ENCODE measurements at places on chromosomes 1 and 21.

GRCh38 chr1:161106431-161106830 is 8.3 kb downstream of the KLHDC9 start:
- no peak for DNase-seq

GRCh38 chr1:1942753-1943656 is 23.9 kb upstream of the TMEM52 start:
- DNase-seq, result no peak

GRCh38 chr1:79374397-79374796 is 367.9 kb upstream of the ADGRL4 start:
- DNase-seq, result no peak

GRCh38 chr1:39789571-39790110 is 976 bp upstream of the BMP8B start:
- DNase-seq, result no peak

- no peak for DNase-seq
These were observed 256.1 kb upstream of the PTBP2 start for GRCh38 chr1:96465441-96465840.

- DNase-seq, result no peak
These were observed 362.7 kb downstream of the PTPRU start for GRCh38 chr1:29599071-29599470.

- peak; percentile 25 for DNase-seq
These were observed 32.1 kb upstream of the EPHX4 start for GRCh38 chr1:91997607-91998195.

DNA sequence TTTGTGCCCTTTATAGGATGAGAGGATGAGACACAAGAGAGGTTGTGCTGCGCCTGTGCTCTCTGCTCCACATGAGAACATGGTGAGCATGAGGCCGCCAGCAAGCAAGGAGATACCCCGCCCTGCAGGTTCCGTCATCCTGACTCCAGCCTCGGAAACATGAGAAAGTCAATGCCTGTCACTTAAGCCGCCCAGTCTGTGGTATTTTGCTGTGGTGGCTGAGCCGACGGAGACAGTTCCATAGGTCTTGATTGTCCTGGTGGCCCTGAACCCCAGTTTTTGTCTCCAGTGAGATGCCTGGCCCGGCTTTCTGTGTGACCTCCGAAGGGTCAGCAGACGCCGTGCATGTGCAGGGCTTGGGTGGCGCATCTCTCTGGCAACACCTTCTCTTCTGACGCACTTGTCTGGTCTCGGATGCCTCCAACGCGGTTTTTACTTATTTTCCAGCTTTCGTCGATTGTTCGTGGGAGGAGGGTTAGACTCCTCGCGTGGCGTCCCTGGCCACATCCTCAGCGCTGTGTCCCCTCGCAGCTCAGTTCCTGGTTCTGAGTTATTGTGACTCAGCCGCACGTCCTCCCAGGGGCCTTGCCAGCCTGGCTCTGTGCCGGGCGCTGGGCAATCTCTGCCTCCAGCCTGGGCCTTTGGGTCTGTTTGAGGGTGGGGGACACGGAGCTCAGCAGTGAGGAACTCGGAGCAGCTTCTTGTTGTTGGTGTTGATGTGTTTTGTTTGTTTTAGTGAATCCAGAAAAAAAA is 70.0 kb downstream of the FAAP20 start:
- no peak for DNase-seq

DNA sequence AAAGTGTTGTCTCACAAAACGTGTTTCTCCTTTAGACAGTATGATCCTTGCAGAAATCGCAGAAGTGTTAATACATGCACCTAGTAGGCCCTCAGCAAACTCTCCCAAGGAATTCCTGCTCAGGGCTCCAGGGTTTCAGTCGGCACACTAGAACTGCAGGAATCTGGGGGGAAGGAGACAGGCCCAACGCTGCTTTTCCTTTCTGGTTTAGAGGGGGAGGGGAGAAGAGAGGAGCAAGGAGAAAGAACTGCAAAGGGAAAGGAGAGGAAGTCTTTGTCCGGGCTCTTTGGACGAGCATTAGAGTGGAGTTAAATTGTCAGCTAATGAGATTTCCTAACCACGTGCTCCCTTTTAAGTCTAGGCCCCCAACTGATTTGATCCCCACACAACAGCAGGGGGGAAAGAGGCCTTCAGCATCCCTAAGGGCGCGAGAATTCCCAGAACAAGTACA is 103.7 kb upstream of the SOD1 start:
- DNase-seq, result no peak

DNA sequence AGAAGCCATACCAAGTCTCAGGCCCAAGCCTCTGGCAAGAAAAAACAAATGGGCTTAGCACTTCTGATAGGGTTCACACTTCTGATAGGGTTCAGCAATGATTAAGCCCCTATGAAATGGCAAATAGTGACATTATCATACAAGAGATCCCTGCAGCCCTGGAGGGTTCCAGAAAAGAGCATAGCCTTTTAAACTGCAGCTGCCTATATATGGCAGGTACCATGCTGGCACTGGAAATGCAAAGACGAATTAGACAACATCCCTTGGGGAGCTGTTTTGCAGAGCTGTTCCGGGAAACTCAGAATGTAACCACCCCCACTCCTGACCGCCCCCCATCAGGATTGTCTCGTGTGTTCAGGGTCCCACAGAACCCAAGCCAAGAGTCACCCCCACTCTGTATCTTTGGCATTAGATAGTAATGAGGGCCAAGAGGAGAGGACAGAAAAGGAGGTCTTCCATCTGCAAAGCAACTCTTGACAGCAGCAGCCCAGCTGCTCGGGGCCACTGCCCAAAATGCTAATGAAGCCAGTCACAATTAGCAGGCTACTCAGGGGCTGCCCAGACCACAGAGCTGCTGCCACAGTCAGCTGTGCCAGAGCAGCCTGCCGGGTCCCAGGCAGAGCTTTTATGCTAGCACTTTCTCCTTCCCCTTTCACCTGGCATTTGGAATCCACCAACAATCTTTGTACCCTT is 50.9 kb downstream of the ITPKB start:
- DNase-seq, result no peak

DNA sequence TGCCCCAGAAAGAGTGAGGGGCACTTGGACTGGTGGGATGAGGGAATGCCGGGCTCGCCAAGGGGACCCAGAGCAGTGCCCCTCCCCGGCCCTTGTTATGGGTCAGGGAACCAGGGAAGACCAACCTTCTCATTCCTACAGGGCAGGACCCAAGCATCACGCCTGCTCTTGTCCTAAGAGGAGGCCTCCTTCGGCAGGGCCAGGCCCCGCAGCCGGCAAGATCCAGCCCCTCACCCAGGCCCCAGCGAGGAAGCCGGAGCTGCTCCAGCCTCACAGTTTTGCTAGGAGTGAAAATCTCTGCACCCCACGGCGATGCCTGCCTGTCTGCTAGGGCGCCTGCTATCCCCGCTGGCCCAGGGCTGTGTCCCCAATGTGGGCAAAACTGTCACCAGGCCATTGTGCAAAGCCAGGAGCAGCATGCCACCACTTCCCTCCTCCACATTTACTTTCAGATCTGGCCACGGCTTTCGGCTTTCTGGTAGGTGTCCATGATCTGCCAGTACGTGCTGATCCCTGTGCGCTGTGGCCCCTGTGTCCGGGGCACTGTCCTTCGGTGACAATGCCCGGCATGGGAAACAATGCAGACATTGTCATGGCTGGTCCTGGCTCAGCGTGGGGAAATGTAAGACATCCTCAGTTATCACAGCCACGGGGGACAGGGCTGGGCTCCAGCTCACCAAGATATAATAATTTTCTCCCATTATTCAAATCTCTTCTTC is 9.6 kb downstream of the ACTRT2 start:
- DNase-seq, result no peak

DNA sequence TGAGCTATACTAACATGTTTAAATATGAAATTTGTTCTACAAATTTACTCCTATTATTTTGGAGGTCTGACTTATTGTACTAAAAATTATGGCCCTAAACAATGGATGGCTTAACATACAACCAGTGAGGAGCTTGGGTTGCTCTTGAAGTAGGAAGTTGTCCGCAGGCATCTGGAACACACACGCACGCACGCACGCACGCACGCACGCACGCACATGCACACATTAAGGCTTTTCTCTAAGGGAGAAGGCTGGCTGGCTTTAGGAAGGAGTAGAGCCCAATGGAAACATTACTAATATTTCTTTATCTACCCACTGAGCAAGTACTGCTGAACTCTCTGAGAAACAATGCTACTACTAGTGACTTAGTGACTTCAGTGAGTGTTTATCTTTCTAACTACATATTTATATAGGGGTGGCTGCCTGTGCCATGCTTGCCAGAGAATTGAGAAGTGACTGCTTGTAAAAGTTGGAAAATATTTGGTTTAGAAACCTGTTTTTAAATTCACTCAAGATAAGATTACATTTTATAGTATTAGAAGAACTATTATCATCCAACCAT is 16.2 kb upstream of the ARHGAP29 start:
- DNase-seq, result no peak

- no peak for DNase-seq
These were observed 14.3 kb upstream of the SEC16B start for GRCh38 chr1:177984136-177984525.

- DNase-seq, result no peak
These were observed 14.2 kb upstream of the PCBP3 start for GRCh38 chr21:45629046-45629981.

DNA sequence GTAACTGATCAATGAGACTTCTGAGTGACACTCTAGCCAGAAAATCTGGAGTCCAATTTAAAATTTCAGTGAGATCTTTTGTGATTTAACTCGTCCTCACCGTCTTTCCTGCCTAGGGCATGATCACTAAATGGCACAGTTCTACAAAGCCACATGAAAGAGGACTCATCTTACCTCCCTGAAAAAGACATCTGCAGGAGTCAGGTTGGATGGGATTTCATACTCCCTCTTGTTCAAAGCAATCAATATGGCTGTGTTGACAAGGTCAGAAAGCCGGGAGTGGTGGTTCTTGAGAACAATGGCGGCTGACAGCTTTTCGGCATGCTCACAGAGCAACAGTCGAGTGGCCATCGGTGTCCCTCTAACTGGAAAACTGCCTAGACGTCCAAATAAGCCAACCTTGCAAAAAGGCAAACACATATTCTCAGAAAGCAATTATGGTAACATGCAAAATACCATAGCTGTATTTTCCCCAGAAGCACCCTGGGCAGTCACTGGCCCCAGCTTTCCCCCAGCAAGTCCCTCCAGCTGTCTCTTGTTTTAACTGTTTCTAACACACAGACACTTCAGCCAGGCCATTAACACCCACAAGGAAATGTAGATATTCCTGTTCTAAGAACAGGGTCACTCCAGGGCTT is 36.6 kb upstream of the ACTA1 start:
- DNase-seq, result no peak

DNA sequence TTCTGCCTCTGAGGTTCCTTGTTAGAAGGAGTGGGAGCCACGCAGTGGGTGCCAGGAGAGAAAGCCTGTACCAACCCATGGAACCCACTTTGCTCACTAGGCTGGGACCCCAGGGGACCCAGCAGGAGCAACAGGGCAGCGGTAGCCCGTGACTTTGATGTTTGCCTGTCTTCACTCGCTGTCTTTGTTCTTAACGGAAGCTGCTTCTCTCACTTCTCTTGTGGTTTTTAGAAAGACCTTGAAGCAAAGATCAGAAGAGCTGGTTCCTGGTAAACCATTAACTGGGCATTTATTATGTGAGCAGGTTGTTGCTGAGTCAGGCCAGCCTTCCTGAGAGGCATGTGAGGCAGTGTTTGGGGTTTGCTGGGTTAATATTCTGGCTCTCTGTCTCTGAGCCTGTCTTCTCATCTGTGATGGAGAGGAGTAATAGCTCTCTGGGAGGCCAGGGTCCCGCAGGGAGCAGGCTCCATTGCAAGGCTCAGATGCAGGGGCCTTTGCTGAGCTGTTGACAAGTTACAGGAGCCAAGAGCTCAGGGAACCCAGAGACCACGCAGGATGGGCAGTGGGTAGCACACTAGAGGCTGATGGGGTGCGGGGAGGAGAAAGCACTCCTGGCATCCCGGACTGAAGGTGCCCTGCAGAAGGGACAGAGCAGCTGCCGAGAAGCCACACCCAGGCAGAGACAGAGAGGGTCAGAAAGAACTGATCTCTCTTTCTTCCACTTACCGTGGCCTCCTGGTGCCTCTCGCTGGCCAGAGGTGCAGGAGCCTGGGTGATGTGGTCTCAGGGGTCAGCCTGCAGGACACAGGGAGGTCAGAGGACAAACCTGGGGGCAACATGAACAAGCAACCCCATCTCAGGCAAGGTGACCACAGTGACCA is 367.5 kb upstream of the C1orf174 start:
- no peak for DNase-seq

- DNase-seq, result no peak
These were observed 39.7 kb downstream of the GNG12 start for GRCh38 chr1:67793562-67793961.

DNA sequence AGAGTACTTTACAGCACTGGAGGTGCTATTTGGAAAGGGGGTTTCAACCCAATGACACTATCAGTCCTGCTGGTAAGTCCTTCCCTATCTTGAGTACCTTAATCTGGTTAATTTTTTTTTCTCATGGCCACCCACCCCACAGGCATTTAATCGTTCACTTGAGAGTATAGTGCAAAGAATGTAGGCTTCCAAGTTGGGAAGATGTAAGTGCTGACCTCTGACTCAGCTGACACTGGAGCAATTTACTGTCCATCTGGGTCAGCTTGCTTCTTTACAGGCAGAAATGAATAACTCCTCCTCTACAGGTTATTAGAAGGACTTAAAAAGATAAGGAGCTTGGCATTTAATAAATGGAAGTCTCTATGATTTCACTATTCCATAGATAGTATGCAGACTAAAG is 89.6 kb downstream of the AK5 start:
- no peak for DNase-seq

DNA sequence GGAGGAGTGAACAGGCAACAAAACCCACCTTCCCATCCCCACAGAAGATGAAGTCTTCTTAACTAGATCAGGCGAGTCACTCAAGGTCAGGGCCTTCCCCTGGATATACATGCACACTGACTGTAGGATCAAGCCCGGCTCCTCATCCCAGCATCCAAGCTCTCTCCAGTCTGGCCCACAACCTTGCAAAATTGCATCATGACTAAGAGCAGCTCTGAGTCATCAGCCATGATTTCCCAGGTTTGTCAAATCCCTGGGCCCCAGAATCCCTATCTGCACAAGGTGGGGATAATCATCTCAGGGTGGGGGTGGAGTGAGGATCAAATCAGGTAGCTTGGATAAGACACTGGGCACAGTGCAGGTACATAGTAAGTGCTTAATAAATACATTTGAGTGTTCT is 199.3 kb upstream of the GRIK3 start:
- no peak for DNase-seq

DNA sequence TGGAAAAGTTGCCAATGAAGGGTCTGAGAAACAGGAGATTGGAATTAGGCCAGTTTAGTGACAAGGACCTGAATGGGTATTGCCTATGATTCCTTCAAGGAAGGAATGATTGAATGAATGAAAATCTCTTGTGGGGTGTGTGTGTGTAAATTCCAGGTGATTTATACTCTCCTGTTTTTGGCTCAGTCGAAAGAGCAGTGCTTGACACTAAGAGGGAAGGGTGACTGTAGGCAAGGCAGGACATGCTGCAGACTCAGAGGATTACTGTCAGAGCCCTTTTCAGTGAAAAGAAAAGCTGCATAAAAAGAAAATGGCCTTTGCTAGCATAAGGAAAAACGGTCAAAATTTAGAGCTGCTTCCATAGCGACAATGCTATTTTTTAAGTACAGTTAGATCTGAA is 30.1 kb downstream of the C1orf21 start:
- no peak for DNase-seq
